ENCODE measurements at places on chromosomes 3 and 15. TPM values are rescaled to one million over a fixed set of nuclear protein-coding genes. Genes with fewer than 3 reads are reported as not detected.

DNA sequence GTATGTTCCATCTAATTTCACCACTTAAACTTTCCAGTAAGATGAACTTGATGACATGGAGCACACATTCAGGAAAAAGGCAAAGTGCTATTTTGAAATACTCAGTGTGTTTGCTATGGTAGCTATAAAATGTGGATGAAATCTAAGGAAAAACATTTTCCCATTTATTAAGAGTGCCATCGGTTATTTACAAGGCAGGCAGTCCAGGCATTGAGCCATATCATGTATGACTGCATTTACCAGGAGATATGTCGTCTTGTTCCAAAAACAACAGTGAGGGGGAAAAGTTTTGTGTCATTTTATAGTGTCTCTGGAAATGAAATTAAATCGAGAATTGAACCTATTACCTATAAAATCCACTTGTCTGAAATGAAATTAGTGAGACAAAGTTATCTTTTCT lies 13.7 kb downstream of the ANXA2 start:
- no peak for DNase-seq

DNA sequence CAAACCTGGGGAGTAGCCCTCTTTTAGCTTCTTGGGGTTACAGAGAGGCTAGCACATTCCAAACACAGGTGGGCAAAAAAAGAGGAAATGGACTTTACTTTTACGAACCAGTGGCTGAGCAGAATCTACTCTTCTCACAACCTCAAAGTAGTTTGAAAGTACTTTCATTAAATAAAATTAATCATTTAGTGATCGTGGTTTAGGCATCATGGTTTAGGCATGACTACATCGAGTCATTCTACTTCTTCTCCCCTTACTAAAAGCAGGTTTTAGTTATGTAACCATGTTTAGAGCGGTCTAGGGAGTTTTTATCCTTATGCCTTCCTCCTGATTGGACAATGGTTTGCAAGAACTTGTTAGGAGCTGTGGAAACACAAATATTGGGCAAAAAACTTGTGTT lies 2.5 kb upstream of the GREM1 start:
- no peak for DNase-seq

- no peak for DNase-seq
Measured at GRCh38 chr3:175732017-175732416, 872.9 kb downstream of the NAALADL2 start.

Gene P2RY1
- 4.1 TPM for polyA plus RNA-seq

Gene AP4E1
- polyA plus RNA-seq, result 8.0 TPM

- DNase-seq, result no peak
Measured at GRCh38 chr3:73470860-73471259, 153.9 kb downstream of the PDZRN3 start.

GRCh38 chr3:120767106-120767505 lies 24.6 kb downstream of the GTF2E1 start:
- DNase-seq, result no peak

GRCh38 chr15:64149424-64149823 lies 2.1 kb upstream of the SNX22 start:
- no peak for DNase-seq

Gene DCLK3
- polyA plus RNA-seq, result 4.5 TPM

DNA sequence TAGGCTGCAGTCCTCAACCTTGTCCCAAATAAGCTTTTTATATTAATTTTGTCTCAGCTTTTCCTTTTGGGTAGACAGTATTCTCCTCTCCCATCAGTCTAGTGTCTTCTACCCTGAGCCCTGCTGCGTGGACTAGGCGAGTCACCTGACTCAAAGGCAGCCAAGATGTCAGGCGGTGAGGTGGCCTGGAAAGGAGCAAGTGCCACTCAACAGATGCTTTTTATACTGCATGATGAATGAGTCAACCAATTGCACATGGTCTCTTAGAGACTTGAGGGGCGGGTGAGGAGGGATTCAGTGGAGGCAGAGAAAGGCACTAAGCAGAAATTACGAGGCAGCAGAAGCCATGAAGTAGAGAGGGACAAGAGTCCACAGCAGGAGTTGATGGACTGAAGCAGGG lies 95.9 kb downstream of the FRMD4B start:
- no peak for DNase-seq

GRCh38 chr15:89416339-89417183 lies 79.8 kb downstream of the RHCG start:
- DNase-seq, result peak; percentile 26

Gene PTH1R
- 10.0 TPM for polyA plus RNA-seq

DNA sequence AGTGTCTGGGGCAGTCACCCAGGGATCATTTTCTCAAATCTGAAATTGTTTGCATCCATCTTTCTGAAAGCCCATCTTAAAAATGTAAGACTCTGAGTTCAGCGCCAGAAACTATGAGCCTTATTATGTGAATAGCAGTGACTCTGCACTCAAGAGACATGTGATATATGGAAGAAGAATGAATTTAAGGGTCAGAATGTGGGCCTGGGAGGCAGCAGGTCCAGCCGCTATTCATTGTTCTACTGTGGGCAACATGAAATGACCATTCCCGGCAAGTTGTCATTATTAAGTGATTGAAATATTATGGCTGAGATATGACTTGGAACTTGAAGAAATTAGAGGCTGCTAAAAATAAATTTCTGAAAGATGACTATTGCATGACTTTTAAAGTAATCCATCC lies 228.6 kb upstream of the ARRDC4 start:
- DNase-seq, result no peak

DNA sequence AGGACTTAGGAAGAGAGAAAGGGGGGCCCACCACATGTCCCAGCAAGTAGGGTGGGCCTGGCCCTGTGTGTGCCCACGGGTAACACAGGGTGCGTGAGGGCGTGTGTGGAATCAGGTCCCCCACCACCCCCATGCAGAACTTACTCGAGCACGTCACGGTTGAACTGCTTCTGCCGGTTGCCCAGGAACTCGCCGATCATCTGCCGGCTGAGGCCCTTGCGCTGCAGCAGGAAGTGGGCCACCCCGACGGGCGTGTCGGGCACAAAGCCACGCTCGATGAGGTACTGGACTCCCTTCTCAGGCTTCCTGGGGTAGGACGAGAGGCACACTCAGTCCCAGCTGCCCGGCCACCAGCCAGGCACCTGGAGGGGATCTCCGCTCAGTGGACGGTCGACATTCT lies 83.1 kb upstream of the RPL32 start:
- DNase-seq, result no peak

- DNase-seq, result no peak
Measured at GRCh38 chr15:47908950-47909670, 191.8 kb downstream of the SEMA6D start.

Data from hindlimb muscle (tissue), 1 donor.